ENCODE measurements at places on chromosomes 3 and 15. TPM values are rescaled to one million over a fixed set of nuclear protein-coding genes. Genes with fewer than 3 reads are reported as not detected.

GRCh38 chr3:35664460-35664919, 25.2 kb downstream of the ARPP21 start:
- H3K4me3 ChIP-seq: no peak overlapping the region
- H3K36me3 ChIP-seq: no peaks in the 10 kb centered on the region

- H3K36me3 ChIP-seq: no peaks in the 10 kb centered on the region
- DNase-seq: no peak
- H3K4me1 ChIP-seq: no peaks in the 10 kb centered on the region
- no peak overlapping the region for H3K4me3 ChIP-seq
- H3K27me3 ChIP-seq: no peaks in the 10 kb centered on the region
Observed at GRCh38 chr3:59839810-59840515, 790.1 kb upstream of the CFAP20DC start.

- H3K36me3 ChIP-seq: no peaks in the 10 kb centered on the region
- no peak overlapping the region for H3K4me3 ChIP-seq
- no peak overlapping the region for H3K27ac ChIP-seq
- H3K27me3 ChIP-seq: no peaks in the 10 kb centered on the region
Observed at GRCh38 chr3:152398495-152398894, 129.8 kb downstream of the MBNL1 start.

DNA sequence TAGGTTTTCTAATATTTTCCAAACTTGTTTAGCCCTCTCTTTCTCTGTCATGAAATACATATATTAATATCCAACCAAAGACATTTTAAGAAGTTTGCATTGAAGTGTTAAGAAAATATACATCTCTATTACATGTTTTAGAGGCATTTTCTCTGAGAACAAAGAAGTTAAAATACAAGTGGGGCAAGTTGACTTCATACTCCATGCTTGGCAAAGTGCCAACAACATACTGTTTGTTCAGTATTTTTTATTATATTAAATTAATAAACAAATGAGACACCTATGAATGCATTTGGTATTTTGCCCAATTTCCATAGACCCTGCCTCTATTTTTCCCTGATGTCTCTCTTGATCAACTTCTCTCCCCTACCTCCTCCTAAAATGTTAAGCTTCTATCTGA, 232.8 kb upstream of the MRPL3 start:
- no peak overlapping the region for H3K4me3 ChIP-seq
- no peaks in the 10 kb centered on the region for H3K27me3 ChIP-seq
- no peak overlapping the region for H3K27ac ChIP-seq
- no peak for DNase-seq
- H3K4me1 ChIP-seq: no peaks in the 10 kb centered on the region
- no peaks in the 10 kb centered on the region for H3K36me3 ChIP-seq

GRCh38 chr3:98718730-98719129, 44.4 kb upstream of the ST3GAL6 start:
- H3K36me3 ChIP-seq: no peaks in the 10 kb centered on the region
- H3K4me3 ChIP-seq: no peak overlapping the region
- H3K27ac ChIP-seq: no peak overlapping the region
- no peaks in the 10 kb centered on the region for H3K4me1 ChIP-seq
- DNase-seq: no peak
- no peaks in the 10 kb centered on the region for H3K27me3 ChIP-seq

GRCh38 chr3:84961521-84962255, 2.9 kb downstream of the CADM2 start:
- H3K27me3 ChIP-seq: peaks cover 25% of the 10 kb centered on the region
- peaks cover 10% of the 10 kb centered on the region for H3K4me1 ChIP-seq
- H3K4me3 ChIP-seq: no peak overlapping the region
- H3K27ac ChIP-seq: no peak overlapping the region

The WWTR1 gene
- 56.2 TPM for total RNA-seq

The COL8A1 gene
- 20.0 TPM for total RNA-seq

The SMAD6 gene
- 12.0 TPM for total RNA-seq

The CKMT1B gene
- 1.1 TPM for total RNA-seq

The INSYN1 gene
- 3.6 TPM for total RNA-seq
